NCI-H748 treated with DMSO at 0.1 percent for 48 hours (cell line): ENCODE measurements at places on chromosomes 2 and 18.

DNA sequence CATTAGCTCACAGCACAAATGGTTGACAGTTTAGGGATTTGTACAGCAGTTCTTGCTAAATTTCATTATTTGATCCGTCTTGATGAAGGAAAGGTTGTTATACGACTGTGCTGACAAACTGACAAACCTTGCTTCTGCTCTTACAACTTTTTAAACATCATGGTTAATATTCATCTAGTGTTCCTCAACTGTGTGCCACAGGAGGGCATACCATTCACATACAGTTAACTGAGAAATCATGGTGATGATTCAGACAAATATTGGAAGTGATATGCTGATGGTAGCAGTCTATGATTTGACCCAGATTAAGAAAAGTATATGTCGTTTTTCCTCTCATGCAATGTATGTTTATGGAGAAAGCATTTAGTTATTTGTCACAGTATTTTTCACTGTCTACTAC lies 129.8 kb upstream of the FSIP2 start:
- DNase-seq, result no peak

DNA sequence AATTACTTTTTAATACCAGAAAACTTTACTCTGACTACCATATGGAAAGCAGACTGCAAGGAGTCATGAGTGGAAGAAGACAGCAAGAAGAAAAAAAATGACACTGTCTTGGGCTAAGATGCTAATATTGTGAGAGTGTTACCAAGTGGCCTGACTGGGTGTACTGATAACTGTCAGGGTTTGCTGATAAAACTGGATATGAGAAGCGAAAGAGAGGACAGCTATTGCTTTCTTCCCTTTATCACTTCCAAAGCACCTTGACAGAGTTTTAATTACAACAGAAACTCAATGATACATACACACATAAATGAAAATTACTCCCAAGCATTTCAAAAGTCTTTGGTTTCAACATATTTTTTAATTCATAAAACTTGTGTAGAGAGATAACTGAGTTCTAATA lies 368.5 kb downstream of the ZEB2 start:
- DNase-seq, result no peak

DNA sequence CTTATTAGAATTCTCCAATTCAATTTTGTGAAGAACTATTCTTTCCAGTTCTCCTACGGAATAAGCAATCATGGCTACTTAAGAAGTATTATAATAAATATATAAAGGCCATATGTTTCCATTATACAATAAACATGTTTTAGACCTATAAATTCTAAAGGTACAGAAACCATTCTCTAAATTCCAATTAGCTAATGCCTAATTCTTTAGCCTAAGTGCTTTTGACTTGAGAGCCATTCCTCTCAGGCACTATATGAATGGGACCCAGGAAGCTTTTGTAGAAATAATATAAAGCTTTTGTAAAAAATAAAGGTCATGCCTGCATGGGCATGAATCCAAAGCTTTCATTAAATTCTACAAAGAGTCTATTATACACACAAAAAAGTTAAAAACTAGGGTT lies 161.0 kb upstream of the UNC80 start:
- DNase-seq, result no peak

- DNase-seq, result no peak
Observed at GRCh38 chr2:96546797-96547196, 10.2 kb downstream of the ARID5A start.

- no peak for DNase-seq
Observed at GRCh38 chr2:8257502-8257901, 424.4 kb upstream of the ID2 start.

DNA sequence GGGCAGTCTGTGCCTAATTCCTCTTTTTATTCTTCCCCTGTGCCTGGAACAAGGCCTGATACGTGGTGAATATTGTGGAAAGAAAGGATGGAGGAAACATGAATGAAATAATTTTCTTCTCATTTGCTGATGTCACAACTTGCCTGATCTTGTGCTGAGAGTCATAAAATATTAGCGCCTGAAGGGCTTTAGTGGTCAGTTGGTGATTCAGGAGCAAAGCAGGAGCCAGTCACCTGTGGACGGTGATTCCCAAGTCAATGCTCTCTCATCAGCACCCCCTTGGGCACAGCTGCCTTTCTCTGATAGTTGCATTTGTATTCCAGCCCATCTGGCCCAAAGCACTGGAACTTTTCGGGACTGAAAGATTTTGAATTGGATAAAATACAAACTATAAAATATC lies 502.6 kb upstream of the RAB12 start:
- no peak for DNase-seq

DNA sequence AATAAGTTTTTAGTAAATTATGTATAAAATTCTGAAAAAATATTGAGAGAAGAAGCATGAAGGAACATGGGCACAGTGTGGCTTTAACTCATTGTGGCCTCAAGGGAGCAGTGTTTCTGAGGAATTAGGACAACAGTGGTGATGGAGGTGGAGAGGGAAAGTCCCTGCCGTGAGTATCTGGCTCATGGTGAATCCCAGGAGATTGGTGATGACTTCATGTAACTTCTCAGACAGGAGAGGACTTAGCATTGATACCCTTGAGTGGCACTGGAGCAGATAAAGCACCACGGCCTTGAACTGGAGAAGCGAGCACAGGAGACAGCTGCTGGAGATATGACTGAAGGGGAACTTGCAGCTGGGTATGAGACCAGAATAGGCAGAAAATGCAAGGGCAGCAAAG lies 35.0 kb upstream of the LRP1B start:
- DNase-seq, result peak; percentile 15

DNA sequence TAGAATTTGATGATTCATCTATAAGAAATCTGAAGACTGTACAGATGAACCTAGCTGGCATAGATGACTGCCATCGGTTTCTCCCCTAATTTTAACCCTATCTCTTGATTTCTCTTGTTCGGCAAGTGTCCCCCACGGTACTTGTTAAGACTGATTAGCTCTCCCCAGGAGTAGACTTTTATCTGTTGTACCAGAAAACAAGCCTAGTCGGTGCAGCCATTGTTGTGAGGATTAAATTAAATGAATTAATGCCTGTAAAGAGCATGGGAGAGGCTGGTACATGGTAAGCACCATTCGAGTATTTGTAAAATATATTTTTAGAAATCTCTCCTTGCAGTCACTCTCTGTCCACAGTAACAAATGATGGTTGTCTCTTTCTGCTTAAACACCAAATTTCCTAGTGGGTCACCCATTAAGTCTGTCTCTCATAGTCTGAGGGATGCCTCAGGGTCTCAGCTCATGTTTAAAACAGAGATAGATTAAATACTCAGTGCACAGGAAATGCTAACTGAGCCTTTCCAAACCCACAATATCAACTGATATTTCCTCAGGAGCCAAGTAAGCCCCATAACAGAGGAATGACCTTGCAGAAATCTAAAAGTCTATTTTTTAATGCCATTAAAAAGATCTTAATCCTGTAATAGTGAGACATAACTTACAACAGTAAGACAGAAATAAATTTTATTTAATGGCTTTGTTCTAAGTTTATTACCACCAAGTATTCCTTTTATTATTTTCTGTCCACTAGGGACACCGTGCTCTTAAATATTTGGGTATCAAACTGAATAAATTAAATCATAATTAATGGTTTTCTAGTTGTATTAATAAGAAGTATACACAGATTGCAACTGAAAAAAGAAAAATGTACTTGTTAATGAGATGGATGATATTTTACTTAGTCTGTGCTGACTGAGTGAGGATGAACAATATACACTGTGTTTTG lies 2.9 kb upstream of the B4GALT6 start:
- DNase-seq, result no peak

DNA sequence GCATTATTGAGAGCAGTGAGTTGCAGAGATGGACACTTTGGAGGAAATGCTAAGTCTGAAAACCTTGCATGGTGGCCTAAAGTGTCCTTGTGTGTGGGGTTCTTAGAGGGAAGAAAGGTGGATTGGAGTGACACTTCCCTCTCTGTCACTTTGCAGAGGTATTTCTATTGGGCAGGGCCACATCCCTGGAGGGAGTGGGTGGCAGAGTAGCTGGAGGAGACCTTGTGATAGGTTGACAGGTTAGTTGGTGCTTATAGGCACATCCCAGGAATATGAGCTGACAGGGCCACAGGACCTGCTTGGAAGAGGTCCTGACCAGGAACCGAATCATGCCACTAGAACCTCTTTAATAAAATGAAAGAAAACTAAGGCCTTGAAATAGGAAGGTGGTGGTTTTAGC lies 972 bp upstream of the IGFBP5 start:
- no peak for DNase-seq

DNA sequence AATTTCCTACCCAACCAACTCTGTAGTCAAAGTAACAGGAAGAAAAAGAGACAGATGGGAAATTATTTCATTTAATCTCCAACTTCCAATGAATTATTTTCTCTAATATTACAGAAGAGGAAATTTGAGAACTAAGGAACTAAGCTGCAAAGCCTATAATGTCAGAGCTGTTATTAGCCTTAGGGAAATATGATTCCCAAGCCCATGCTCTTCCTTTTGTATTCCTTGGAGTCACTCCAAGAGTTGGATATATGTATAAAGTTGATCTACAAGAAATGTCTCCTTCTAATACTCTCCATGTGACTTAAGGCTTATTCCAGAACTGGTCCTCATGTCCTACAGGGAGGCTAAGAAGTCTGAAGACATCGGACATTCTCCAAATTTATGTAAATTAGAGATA lies 31.6 kb upstream of the VWC2L start:
- no peak for DNase-seq

DNA sequence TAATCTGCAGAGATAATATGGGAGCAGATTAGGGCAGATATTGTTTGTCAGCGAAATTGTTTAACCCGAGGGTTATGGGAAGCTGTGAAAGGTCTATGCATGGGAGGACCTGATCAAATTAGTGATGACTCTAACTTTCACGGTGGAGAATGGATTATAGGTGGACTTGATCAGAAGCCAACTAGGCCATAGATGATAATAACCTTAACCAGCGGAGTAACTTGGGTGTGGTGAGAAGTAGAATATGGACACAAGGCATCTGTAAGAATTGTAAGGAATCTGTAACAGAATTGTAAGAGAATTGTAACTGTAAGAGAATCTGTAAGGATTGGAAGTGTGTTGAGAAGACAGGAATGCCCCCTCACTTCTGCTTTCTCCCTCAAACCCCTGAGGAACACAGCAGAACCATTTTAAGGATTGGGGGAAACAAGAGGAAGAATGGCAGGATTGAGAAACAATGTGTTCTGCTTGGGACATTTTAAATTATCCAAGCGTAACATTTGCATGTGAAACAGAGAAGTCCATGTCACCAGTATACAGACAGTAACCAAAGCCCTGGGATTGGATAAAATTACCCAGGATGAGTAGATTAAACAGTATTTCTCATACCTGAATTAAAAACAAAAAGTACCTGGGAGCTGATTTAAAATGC lies 14.9 kb upstream of the SLC39A10 start:
- DNase-seq, result no peak

DNA sequence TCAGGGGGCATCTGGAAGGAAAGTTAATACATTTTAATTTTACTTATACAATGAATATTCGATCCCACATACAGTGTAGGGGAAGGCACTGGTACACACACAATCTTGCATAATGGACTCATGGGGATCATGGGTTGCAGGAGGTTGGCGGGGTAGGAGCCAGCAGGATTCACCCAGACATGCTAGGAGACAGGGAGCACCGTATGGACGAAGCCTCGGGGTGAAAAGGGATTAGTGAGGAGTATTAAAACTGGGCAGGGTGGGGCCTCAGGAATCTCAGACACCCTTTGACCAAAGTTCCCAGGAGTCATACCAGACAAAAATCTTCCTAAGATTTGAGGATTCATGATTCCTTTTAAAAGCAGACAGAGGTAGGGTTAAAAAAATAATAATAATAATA lies 140.8 kb downstream of the BCL11A start:
- no peak for DNase-seq
